ENCODE measurements at places on chromosomes 6 and 20.

- DNase-seq = no peak
Measured at GRCh38 chr6:7770111-7770510, 44.2 kb downstream of the BMP6 start.

- no peak for DNase-seq
Measured at GRCh38 chr6:45724511-45724910, 291.1 kb downstream of the CLIC5 start.

GRCh38 chr6:3887150-3887700 is 38.1 kb downstream of the FAM50B start:
- DNase-seq = no peak

DNA sequence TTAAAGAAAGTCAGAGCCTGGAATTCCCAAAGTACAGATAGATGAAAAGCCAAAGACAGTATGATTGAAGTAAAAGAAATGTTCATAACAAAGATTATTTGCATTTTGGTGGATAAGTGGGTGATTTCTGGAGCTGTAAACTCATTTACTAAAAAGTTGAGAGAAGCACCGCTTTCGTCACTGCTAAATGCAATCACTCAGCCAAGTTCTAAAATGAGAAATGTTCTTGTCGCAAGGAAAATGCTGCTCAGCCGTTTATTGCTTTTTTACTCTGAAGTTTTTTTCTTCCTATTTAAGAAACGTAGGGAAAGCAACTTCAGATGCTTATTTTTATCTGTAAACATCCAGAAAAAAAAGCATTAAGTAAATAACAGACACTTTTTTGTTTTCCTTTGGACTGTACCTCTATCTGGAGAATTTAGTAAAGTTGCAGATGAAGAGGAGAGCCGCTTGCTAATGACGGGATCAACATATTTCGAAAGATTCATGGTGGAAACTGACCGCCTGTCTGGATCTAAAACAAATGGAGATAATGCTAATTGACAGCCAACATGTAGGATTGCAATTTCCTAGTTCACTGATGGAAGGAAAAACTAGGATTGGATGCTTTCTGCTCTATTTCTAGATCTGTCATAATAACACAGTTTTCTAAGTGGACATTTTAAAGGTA is 93.8 kb upstream of the BCLAF1 start:
- DNase-seq = no peak

DNA sequence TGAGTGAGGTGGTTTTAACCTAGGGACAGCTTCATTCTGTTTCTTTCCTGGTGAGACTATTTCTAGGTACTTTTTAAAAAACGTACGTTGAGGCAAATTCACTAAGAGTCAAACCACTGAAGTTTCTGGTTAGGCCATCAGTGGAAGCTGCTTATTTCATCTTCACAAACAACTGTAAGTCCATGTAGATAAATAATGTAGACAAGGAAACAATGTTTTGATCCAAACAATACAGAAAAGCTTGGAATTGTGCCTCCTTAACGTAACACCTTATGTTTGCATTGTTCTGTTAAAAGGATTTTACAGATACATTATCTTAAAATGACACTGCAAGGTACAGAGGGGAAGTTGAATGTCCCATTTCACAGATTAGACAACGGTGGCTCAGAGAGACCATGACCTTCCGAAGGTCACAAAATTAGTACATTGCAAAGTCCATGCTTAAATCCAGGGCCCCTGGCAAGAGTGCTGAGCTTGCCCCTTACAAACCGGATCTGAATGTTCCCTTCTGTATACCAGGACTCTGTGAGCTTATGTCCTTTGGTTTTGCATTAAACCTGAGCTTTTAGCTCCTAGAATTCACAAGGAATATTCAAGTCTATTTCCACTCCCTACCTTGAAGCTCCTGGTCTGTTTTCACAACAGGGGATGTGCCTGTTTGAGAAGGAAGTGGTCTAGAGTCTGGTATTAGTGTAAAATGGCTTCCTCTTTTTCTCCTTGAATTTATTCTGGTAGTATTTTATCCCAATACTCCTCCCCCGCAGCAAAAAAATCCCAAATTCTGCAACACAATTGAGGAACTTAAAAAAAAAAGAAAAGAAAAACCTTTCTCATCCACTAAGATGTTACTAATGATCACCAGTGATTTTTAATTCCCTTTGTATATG is 28.9 kb upstream of the ZNF217 start:
- DNase-seq = no peak

DNA sequence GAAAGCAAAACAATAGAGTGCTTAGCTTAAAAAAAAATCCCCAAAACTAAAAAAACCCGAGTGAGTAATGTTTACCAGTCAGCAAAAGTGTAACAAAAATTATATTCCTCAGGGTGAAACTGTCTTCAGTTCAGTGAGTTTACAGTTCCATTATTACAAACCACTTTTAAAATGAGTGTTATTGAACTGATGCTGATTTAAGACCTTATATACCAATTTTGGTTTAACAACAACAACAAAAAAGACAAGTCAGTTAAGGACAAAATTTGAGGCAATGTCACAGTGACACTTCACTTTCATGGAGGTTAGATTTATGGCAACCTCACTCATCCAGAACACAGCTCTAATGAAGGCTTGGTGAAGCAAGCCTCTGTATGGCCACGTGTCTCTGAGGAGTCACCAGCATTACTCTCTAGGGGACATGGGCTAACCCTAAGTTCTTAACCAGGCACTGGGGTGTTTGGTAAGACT is 630.8 kb downstream of the PHF3 start:
- no peak for DNase-seq

GRCh38 chr6:7178280-7178679 is 70.5 kb downstream of the RREB1 start:
- DNase-seq = no peak

GRCh38 chr6:116535109-116535508 is 10.4 kb downstream of the TRAPPC3L start:
- no peak for DNase-seq

GRCh38 chr6:76703285-76703684 is 630.8 kb upstream of the IMPG1 start:
- DNase-seq = no peak

DNA sequence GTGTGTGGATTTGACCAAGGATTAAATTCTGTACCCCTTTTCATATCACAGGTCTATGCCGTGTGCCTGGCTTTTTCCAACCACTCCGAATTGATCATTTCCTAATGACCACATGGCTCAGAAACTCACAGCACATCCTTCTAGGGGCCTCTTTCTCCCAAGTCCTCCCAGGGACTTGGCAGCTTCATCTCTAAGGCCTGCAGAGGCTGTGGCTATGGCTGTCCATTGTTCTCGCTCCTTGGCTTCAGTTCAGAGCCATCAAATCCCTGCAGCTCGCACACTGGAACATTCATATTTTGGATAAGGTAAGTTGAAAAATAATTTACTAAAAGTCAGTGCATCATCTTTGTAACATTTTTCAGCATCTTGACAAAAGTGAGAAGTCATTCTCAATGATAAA is 497.2 kb upstream of the CDH4 start:
- no peak for DNase-seq

- DNase-seq = no peak
Measured at GRCh38 chr6:38141085-38141484, 321.6 kb downstream of the ZFAND3 start.

DNA sequence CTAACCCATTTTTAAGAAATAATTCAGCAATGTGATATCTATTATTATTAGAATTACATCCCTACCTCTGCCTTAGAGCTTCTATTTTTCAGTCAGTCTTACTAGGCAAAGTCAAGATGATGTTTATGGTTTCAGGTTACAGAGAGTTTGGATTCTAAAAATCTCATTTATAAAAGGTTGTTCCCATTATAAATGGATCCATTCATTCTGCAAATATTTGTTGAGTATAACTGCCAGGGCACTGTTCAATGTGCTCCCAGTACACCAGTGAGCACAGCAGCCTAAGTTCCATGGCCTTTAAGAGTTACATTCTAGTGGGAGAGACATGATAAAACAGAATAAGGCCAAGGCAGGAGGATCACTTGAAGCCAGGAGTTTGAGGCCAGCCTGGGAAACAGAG is 75.9 kb upstream of the EYA4 start:
- DNase-seq = no peak

DNA sequence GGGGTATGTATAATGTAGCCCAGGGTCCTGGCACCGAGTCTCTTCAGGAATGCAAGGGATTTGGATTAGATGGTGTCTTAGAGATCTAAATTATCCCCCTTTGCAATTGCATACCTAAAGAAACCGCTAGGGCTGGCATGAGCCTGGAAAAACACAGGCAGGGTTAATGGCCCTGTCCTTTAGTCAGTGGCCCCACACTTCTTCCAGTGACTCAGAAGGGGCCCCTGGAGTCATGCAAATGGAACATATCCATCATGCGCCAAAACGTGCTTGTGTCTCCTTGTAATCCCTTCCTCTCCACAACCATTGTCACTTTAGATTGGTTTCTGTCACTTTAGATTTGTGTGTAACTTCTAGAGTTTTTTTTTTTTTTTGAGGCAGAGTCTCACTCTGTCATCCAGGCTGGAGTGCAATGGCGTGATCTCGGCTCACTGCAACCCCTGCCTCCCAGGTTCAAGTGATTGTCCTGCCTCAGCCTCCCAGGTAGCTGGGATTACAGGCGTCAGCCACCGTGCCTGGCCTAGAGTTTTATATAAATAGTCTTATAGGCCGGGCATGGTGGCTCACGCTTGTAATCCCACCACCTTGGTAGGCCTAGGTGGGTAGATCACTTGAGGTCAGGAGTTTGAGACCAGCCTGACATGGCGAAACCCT is 8.7 kb upstream of the MYBL2 start:
- DNase-seq = no peak

DNA sequence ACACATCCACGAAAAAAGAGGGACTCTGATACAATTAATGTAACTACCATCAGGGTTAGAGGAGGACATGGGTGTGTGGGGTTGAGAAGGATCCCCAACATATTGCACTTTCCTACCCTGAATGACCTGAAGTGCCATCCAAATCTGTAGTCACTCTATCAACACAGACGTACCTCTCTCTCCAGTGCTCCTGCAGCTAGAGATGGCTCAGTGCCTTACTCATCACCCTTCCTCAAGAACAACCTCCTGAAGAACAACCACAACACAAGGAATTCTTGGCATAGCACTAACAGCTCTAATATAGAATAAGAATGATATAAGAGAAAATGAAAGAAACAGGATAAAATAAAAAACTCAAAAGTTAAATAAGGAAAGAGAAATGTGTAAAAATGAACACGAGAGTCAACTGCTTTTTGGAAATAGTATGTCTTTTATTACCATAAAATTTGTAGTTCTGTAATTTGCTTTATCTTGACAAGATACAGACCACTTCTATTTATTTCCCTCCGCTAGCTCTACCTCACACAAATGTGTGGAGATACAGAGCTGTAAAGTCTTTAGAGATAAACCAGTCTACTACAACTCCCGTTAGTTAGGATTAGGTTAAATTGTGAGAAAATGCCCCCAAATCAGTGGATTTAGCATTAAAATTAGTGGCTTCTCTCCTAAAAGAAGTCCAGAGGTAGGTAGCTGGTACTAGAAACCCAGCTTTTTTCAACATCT is 63.9 kb downstream of the REV3L start:
- no peak for DNase-seq

- DNase-seq = no peak
Measured at GRCh38 chr6:100467129-100468015, 2.7 kb upstream of the SIM1 start.

DNA sequence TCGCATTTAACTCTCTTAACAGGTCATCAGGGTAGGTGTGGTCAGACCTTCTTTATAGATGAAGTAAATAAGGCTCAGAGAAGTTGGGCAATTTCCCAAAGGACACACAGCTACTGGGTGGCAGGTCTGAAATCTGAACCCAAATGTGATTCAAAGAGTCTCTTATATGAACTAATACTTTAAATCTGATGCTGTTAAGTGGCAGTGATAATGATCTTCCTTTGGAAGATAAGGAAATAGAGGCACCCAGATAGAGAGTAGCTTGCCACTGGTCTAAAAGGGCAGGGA is 237.1 kb downstream of the GMPR start:
- no peak for DNase-seq

DNA sequence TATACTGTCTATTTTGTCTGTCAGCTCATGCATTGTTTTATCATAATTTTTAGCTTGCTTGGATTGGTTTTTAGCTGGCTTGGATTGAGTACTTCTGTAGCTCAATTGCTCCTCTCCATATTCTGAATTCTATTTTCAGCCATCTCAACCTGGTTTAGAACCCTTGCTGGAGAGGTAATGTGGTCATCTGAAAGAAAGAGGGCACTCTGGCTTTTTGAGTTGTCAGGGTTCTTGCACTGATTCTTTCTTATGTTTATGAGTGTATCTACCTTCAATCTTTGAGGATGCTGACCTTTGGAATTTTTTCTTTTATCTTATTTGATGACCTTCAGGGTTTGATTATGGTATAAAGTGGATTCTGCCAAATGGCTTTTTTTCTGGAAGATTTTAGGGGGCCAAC is 632.7 kb upstream of the ID4 start:
- DNase-seq = no peak

DNA sequence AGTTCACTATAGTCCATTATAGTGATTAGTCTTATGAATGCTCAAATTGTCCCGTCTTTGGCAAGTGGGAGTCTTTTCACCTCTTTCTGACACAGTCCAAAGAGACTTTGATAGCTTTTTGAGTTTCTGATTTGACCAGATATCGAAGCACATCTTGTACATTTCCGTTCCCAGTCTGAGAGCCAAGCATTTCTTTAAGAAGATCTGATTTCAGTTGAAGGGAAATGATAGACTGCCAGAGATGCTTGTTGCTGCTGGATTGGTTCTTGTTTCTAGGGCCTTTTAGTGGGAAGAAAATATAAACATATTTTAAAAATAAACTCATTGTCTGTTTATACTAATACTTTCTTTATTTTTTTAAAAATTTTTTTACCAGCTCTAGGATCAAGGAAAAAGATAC is 54.1 kb upstream of the IER3 start:
- DNase-seq = no peak

DNA sequence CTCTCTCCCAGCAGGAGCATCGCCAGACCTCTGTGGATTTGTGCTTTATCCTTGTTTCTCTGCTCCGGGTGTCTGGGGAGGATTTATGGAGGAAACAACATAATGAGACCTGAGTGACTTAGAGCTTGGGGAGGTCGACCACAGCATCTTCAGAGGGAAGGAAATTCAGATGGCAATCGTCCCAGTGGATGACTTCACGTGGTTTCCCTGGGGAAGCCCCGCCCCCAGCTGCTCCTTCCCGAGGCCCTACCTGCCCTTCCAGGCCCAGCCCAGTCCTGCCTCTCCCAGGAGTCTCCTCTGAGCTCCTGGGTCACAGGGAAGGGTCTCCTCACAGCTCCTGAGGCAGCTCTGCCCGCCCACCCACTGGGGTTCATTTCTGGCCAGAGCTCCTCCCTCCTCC is 430.3 kb upstream of the SULF2 start:
- no peak for DNase-seq

GRCh38 chr6:99348288-99349170 is 945 bp downstream of the FAXC start:
- no peak for DNase-seq

GRCh38 chr6:136890194-136890839 is 31.8 kb upstream of the SLC35D3 start:
- DNase-seq = no peak

GRCh38 chr20:51463998-51464397 is 78.5 kb downstream of the NFATC2 start:
- DNase-seq = no peak

DNA sequence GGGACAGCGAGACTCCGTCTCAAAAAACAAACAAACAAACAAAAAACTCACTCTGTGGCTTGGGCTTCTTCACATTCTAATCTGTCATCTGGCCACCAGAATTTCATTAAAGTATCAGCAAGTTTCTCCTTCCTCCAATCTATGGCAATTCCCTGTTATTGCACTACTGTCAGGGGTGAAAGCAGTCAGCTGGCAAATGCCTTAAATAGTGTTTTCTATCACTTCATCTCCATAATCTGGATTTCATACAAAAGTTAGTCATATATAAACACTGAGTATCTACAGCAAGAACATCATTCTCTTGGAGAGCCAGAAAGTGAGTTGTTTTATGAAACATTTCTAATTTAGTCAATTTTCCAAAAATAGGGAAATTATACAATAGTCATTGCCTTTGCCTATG is 56.1 kb downstream of the PHACTR3 start:
- DNase-seq = no peak

Data from NCI-H345 (cell line).